Right forelimb (tissue), 1 donor: ENCODE measurements at places on chromosomes 5 and 9.

DNA sequence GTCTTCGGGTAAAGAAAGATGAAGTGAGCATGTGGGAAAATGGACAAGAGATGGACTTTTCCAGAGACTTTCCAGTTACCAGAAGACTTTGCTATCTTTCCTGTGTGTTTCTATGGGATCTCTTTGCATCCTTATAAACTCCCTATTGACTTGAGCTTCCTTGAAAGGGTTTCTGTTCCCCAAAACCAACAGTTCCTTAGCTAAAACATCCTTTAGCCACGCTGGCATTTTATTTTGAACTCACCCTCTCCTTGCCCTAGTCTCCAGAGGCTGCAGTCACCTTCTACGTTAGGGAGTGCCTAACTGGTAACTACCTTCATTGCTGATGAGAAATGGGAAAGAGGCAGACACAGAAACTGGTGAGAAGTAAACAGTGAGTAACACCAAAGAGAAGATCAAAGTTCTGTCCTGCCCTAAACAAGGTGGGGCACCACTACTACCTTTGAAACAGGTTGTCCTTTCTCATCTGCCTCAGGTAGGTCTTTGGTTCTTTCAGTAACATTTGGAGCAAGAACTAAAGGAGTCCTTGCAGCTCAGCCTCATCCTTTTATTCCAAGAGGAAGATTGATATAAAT, 402.9 kb downstream of the ENC1 start:
- no peak for DNase-seq

- DNase-seq: no peak
These were observed 40.6 kb downstream of the TSPAN17 start for GRCh38 chr5:176687881-176688280.

DNA sequence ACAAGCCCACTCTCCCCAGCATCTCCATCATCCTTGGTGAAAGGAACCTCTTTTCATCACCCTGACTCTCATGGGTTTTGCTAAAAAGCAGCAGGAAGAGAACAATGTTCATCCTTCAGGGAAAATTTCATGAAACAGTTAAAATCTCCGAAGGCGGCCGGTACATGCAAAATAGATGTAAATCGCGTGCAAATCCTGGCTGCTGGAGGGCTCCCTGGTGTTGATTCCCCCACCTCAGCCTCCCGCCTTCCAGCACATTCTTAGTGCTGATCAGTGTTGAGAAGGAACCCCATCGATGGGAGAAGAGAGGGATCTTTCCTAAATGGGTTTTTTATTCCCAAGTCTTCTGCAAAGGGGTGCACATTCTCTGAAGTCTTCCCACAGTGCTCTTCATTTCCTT, 8.7 kb upstream of the GFI1B start:
- no peak for DNase-seq

GRCh38 chr5:73388740-73389139, 59.8 kb downstream of the FOXD1 start:
- no peak for DNase-seq

DNA sequence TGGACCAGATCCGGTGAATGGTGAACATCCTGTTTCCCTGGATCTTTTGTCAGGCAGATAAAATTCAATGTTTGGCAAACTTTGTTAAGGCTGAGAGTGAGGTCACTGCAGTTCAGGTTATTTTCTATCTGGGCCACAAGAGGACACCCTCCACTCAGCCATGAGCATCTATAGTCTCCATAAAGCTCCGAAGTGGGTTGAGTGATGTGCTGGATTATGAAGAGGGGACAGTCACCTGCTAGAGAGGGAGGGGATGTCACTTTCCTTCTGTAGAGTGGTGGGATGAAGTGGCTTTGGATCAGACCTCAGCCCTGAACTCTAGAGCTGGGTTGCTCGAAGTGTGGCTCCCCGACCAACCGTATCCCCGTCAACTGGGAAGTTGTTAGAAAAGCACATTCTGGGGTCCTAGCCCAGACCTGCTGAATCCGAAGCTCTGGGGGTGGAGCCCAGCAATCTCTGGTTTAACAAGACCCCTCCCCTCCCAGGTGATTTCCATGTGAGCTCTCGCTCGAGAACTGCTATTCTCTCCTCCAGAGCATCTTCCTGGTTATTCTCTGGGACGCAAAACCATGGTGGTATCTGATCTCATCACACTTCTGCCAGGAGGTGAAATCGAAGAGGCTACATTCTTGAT, 31.8 kb upstream of the FGF1 start:
- DNase-seq: peak; percentile 64

DNA sequence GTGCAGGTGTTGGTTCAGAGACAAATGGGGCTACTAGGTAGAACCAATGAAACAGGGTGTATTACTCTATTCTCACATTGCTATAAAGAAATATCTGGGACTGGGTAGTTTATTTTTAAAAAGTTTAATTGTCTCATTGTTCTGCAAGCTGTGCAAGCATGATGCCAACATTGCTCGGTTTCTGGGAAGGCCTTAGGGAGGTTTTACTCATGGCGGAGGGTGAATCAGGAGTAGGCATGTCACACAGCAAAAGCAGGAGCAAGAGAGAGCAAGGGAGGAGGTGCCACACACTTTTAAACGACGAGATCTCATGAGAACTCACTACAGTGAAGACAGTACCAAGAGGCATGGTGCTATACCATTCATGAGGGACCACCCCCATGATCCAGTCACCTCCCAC, 134.6 kb downstream of the PIK3R1 start:
- no peak for DNase-seq

- no peak for DNase-seq
These were observed 131.2 kb downstream of the SLIT3 start for GRCh38 chr5:169169783-169170182.

DNA sequence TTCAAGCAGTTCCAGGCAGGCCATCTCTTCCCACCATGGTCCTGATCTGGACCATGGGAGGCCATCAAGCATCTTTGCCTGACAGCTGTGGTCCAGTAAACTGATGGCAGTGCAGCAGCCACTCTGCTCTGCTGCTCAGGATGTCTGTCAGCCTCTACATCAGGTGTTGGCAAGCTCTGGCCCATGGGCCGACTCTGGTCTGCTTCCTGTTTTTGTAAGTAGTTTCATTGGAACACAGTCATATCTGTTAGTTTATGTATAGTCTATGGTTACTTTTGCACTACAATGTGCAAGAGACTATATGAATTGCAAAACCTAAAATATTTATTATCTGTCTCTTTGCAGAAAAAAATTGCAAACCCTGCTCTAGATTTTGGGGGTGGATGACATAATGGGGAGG, 225.0 kb downstream of the KCTD16 start:
- no peak for DNase-seq

DNA sequence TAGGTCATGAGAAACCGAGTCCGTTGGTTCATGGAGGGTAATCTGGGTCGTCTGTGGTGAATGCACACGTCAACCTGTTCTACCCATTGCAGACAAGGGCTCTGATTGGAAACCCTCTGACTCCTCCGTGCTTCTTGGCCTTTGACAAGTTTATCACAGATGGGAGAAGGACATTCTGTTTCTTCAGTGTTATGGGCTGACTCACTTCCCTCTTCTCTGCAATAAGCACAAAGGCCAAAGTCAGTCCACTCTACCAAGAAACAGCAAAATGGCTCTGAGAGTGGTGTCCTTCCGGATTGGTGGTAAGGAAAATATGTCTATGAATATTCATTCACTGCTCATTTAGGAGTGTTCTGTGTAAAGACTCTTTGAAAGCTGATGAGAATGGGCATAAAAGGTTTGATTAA, 89.3 kb downstream of the FEM1C start:
- DNase-seq: no peak
